Heart right ventricle (tissue), 16 donors: ENCODE measurements at places on chromosomes 11 and 22. TPM values are rescaled to one million over a fixed set of nuclear protein-coding genes. Genes with fewer than 3 reads are reported as not detected.

DNA sequence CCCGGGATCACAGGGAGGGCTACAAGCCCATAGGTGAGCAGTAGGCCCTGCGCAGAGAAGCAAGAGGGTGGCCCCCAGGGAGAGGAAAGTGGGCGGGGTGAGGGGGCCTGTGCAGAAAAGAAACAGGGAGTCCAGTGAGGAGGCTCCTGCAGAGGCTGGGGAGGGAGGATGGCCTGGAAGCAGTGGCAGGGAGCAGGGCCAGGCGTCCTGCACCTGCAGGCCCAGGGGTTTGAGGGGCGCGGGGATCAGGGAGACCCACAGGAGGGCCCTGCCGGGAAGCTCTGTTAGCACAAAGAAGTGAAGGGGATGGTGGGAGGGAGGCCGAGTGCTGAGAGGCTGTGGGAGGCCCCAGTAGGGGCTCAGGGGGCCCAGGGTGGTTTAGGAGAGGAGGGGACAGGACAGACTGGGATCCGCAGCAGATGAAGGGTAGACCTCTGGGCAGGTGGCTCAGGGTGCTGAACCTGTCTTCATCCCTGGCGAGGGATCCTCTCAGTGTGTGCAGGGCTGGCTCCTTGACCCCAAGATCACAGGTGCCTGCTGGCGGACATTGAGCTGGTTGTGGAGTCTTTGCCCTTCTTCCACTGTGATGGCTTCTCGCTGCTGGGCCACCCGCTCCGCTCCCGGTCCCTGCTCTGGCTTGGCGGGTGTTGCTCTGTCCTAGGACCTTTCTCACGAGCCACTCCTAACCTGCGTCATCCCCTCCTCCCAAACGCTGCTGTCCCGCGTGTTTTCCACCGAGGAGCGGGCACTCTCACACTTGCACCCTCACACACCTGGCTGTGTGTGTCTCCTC lies 31.8 kb upstream of the CELSR1 start:
- H3K27me3 ChIP-seq, result no peaks in the 10 kb centered on the region
- H3K36me3 ChIP-seq, result no peaks in the 10 kb centered on the region

- no peaks in the 10 kb centered on the region for H3K36me3 ChIP-seq
- peaks cover 6% of the 10 kb centered on the region for H3K27me3 ChIP-seq
- no peak overlapping the region for H3K27ac ChIP-seq
- H3K4me1 ChIP-seq, result no peaks in the 10 kb centered on the region
Measured at GRCh38 chr11:70466596-70466995, 68.3 kb downstream of the CTTN start.

The SIK2 gene
- 30.6 TPM for total RNA-seq

The MISFA gene
- total RNA-seq, result 11.7 TPM

- no peaks in the 10 kb centered on the region for H3K4me1 ChIP-seq
- no peaks in the 10 kb centered on the region for H3K36me3 ChIP-seq
Measured at GRCh38 chr11:93287434-93287833, 43.1 kb upstream of the DEUP1 start.

The LRRC74B gene
- total RNA-seq, result not detected
